ENCODE measurements at places on chromosomes 7 and 10.

DNA sequence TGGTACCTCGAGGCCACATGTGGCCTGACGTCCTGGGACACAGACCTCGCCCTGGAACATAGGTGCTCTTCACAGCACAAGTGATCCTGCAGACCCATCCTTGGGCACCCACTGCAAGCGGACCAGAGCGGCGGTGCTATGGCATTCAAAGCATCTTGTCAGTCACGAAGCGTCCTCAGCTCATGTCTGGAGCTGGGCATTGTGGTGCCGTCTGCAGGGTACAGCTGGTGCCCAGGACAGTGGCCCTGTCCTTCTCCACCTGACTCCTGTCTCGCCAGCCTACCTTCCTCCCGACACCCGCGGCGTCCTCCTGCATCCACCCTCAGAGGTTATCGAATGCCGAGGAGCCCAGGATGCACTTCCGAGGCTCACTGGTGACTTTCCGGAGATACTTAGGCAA, 26.5 kb downstream of the ADGRA1 start:
- DNase-seq, result no peak

DNA sequence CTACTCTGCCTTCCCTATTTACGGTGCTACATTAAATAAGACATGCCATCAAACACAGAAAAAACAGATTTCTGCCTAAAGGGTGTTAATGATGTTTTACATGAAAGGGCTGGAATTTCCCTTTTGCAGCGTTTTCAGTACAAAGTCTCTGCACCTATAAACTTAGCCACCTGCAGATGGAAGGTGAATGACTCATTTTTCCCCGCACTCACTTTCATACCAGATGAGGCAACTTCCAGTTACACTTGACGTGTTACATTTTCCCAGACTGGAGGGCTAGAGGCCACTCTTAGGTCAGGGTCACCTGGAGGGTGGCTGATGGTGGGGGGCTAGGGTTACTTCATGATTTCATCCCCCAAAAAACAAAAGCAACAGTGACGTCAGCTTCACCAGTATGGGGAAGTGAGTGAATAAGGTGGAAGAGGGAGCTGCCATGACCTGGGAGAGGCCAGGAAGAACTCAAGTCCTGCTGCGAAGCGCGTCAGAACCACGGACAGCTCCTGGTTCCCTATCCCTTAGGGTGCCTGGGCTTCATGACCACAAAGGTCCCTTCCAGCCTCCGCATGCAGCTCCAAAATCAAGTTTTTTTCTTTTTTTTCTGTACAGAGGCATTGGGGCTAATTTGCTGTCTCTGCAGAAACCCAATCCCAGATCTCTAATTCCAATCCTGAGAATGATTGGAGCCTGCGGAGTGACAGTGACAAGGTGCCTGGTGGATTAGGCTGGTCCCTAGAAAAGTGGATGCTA, 94.0 kb downstream of the ADARB2 start:
- DNase-seq, result no peak

- no peak for DNase-seq
These were observed 9.3 kb upstream of the TMEM270 start for GRCh38 chr7:73851410-73852338.

DNA sequence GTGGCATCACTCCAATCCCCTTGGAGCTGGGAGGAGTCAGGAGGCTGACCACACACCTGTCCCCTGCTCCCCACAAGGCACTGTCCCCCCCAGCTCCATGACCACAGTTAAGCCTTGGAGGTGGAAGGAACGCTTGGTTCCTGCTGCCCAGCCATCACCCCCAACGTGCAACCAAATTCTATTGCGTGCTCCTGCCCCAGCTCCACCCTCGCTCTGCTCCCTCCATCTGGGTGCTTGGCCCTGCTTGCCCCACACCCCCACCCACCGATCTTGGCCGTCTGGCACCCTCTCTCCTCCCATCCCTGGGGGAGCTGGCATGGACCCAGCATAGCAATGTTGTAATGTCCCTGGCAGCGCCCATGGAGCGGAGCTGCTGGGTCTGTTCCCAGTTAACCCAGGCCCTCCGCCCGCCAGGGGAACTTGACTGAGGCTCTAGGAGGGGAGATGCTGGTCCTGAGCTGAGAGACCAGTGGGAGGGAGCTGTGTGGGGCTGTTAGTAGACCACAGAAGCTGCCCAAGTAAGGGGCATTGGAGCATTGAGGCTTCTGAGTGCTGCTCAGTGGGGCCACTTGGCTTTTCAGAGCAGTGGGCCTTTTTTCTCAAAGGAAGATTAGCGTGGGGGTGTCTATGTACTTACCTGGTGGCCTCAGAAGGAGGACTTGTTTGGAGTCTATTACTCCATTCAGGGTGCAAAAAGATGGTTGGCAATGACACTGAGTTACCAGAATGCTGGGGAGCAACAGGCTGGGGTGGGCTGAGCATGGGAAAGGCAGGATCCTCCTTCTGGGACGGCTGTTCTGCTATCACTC, 1.1 kb downstream of the EPHB6 start:
- DNase-seq, result no peak

- no peak for DNase-seq
These were observed 461.7 kb upstream of the GALNT17 start for GRCh38 chr7:70670288-70670687.

DNA sequence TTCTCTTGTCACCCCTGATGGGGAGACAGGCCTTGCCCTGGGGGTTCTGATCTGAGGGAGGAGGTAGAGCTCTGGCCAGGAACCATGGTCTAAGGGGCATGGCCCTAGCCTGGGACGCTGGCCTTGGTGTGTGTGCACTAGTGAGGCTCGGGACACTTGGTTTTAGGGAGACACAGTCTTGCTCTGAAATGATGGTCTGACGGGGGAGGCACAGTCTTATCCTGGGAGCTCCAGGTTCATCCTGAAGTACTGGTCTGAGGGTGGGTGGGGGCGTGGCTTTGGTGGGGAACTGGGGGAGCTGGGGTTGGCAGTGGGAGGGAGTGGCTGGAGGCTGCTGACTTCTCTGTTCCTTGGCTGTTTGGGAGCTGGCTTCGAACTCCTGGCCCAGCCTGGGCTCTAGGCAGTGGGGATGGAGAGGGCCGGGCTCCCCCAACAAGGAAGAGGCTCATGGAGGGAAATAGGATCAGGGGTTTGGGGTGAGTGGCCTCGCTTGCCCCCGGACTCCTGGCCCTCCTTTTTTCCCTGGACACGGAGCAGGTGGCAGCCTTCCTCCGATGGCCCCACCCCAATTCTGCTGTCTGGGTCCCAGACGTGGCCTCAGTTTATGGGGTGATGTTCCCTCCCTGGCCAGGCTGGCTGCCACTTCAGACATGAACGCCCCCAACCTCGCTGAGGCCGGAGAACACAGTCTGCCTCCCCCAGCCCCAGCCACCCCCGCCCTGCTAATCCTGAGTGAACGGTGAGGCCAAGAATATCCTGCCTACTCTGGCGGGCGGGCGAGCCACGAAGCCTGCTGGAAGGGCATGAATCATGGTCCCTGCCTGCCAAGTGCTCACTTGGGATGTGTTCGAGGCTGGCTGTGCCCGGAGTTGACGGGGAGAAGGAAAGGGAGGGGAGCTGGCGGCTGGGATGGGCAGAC, 43.5 kb downstream of the TMEM270 start:
- no peak for DNase-seq

GRCh38 chr7:137728426-137728825, 118.3 kb downstream of the DGKI start:
- no peak for DNase-seq

DNA sequence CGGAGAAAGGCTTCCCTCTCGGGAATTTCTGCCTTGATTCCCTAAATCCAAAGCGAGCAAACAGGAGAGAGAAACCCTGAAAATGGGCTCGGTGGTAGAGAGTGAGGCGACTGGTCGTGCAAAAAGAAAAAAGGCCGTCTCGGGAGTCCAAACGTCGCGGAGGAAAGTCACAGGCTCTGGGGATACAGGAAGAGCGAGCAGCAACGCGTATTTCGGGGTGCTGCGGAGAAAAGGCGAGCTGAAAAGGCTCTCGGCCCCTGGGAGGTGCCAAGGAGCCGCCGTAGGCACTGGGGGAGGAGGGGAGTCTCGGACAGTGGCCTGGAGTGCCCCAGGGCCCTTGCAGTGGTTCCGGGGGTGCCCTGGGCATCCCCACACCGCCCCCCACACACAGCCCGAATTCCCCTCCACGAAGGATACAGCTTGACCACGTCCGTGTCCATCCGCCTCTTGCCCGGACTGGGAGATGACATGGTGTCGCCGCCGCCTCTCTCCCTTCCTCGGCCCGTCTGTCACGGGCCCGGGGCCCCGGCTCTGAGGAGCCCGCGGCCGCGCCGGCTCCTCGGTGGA, 591 bp downstream of the UBE2H start:
- DNase-seq, result peak; percentile 45

GRCh38 chr7:69670701-69671100, 72.4 kb downstream of the AUTS2 start:
- DNase-seq, result no peak

DNA sequence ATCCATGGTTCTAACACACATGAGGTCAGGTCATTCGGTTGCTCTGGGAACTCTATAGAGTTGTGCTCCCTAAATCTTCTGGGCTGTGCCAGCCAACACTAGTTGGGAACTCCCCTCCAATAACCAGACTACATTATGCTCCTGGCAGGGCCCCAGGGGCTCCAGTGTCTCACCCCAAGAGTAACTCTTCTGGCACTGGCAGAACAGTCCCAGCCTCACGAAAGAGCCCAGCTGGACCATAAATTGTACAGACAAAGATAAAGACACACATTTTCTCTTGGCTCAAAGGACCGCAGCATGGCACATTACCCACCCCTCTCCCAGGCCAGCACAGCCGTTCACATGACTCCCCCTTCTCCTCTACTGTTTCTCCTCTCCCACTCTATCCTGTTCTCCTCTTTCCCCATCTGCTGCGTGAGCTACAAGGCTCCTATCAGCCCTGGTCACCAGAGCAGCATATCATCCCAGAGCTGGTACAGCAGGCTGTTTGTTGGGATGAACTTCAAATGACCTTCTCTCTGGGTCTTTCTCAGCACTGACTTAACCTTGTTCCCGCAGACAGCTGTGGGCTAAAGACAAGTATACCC, 230.6 kb downstream of the PLXNA4 start:
- no peak for DNase-seq
